ENCODE measurements at places on chromosomes 3 and 15. TPM values are rescaled to one million over a fixed set of nuclear protein-coding genes. Genes with fewer than 3 reads are reported as not detected.

RTP1 gene
- not detected for total RNA-seq

CCDC80 gene
- 100 TPM for total RNA-seq

TMCO5A gene
- total RNA-seq = not detected

SCAANT1 gene
- not detected for total RNA-seq

SEMA3F gene
- 32.4 TPM for total RNA-seq

STRIT1 gene
- total RNA-seq = not detected

RASL12 gene
- total RNA-seq = 7.4 TPM

CAV3 gene
- total RNA-seq = not detected

NR1I2 gene
- 0.54 TPM for total RNA-seq

THRB gene
- total RNA-seq = 14.9 TPM

RBPMS2 gene
- 3.3 TPM for total RNA-seq

CEP70 gene
- total RNA-seq = 74.2 TPM

FETUB gene
- total RNA-seq = not detected

NAALADL2 gene
- total RNA-seq = 14.7 TPM

CNTN3 gene
- total RNA-seq = 1.5 TPM

MEX3B gene
- total RNA-seq = 0.79 TPM

UACA gene
- 92.5 TPM for total RNA-seq

PRR20G gene
- not detected for total RNA-seq

MST1R gene
- 6.1 TPM for total RNA-seq

BTD gene
- 74.9 TPM for total RNA-seq

ACKR4 gene
- total RNA-seq = 4.6 TPM

GRM7 gene
- 0.81 TPM for total RNA-seq

SMCO1 gene
- not detected for total RNA-seq

PARP3 gene
- 48.5 TPM for total RNA-seq

HESX1 gene
- not detected for total RNA-seq

BAHD1 gene
- 29.0 TPM for total RNA-seq

KIF9 gene
- 14.8 TPM for total RNA-seq

PRC1 gene
- 6.5 TPM for total RNA-seq

PLA2G4B gene
- total RNA-seq = 6.2 TPM

PGBD4 gene
- total RNA-seq = 1.2 TPM

PLSCR2 gene
- total RNA-seq = not detected

SLC12A1 gene
- not detected for total RNA-seq

SH2D7 gene
- not detected for total RNA-seq

ZBTB11 gene
- 34.0 TPM for total RNA-seq

SPSB4 gene
- total RNA-seq = not detected

SLC12A8 gene
- 87.7 TPM for total RNA-seq

TGM5 gene
- not detected for total RNA-seq

NR2F2 gene
- 22.0 TPM for total RNA-seq

PIGZ gene
- 9.4 TPM for total RNA-seq

DGKG gene
- total RNA-seq = 15.0 TPM

NOX5 gene
- 0.22 TPM for total RNA-seq

MUSTN1 gene
- total RNA-seq = 7.0 TPM

CEMIP gene
- total RNA-seq = 0.11 TPM

CPNE9 gene
- total RNA-seq = not detected

MOBP gene
- not detected for total RNA-seq

ZXDC gene
- total RNA-seq = 96.8 TPM

GABRR3 gene
- total RNA-seq = under 0.01 TPM

TMC3 gene
- total RNA-seq = 0.33 TPM

ITIH4 gene
- total RNA-seq = 3.9 TPM

SCAMP5 gene
- total RNA-seq = 16.7 TPM

CNTN6 gene
- total RNA-seq = 7.7 TPM

All from thyroid gland (tissue), 4 donors.